Left ventricle myocardium superior (tissue), 1 donor: ENCODE measurements at places on chromosomes 13 and 19. TPM values are rescaled to one million over a fixed set of nuclear protein-coding genes. Genes with fewer than 3 reads are reported as not detected.

The HTR2A gene
- 0.05 TPM for total RNA-seq

The MEGF8 gene
- total RNA-seq, result 37.4 TPM

The ELSPBP1 gene
- not detected for total RNA-seq

The GRIK5 gene
- total RNA-seq, result 5.4 TPM

The HAUS5 gene
- total RNA-seq, result 3.9 TPM

The TTC9B gene
- not detected for total RNA-seq

The SRRM5 gene
- 0.20 TPM for total RNA-seq
